ENCODE measurements at places on chromosomes 4 and X.

DNA sequence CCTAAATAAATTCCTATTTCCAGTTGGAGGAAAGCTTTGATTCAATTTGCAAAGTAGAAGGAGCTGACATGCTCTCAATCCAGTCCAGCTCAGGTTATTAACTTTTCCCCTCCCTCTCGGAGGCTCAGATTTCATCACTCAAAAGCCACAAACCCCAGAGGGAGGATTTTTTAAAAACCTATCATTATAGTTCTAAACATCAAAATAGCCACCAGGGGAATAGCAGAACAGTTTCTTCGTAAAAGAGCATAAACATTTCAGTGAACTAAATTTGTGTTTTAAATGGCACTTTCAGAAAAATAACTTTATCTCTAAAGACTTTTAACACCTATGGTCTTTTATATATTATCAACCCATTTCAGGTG lies 8.8 kb downstream of the GPRIN3 start:
- no peak for DNase-seq

DNA sequence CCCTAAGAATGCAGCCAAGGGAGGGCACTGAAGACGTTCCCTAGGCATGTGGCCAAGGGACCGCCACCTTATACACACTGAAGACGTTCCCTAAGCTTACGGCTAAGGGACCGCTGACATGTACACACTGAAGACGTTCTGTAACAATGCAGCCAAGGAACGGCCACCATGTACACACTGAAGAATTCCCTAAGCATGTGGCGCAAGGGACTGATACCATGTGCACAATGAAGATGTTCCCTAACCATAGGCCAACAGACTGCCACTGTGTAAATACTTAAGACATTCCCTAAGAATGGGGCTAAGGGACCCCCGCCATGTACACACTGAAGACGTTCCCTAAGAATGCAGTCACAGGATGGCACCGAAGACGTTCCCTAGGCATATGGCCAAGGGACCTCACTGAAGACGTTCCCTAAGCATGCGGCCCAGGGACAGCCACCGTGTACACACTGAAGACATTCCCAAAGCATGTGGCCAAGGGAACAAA lies 36.1 kb downstream of the DHRSX start:
- no peak for DNase-seq

DNA sequence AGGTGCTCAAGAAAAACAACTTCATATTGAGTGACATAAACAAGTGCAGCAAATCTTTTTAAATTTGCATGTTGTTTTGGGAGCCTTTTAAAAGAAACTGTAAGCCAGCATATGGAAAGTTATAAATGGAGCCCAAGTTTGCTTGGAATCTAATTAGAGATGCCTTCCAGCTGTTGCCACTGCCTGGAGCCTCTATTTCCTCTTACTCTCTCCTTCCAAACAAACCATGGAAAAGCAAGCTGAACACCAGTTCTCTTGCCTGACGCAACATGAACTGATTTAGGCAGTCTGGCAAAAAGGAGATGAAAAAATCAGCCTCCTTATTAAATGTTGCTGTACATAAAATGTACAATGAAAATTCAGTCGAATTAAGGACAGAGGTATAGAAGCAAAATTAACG lies 21.5 kb downstream of the ARSJ start:
- DNase-seq = no peak

DNA sequence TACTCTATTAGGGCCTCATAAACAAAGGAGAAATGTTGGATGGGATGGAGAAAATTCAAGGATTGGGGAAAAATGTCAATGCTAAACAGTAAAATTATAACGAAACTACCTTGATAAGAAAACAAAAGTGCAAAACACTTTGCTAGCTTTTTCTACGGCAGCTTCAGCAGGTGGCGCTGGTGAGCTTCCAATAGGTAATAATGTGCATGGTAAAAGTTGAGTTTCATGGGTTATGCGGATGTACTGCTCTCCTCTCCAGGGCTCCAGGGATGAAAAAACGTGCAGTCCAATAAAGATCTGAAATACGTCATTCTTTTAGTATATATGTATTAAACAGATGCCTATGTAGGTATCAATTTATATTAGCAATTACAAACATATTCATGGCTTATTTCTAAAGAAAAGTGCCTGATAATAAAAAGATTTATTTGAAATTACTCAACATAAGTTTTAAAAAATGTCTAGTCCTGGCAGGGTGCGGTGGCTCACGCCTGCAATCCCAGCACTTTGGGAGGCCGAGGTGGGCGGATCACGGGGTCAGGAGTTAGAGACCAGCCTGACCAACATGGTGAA lies 239.6 kb downstream of the GRXCR1 start:
- DNase-seq = no peak

GRCh38 chrX:18945483-18945882 lies 38.4 kb downstream of the PHKA2 start:
- no peak for DNase-seq

DNA sequence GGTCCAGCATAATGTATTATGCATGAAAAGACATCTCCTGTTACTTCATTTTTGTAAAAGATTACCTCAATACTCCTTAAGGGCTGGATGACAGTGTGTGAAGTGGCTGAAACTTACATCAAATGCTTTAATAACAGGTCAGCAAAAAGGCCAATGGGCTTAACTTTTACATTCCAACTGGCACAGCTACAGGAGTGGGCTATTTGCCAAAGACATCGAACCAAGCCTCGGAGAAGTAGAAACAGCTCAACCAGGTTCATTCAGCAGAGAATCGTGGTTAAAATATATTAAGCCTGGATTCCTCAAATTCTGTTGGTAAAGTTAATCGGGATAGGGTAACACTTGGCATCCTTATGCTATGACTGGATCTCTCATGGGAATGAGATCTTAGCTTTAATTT lies 639.7 kb downstream of the TRIML1 start:
- no peak for DNase-seq

DNA sequence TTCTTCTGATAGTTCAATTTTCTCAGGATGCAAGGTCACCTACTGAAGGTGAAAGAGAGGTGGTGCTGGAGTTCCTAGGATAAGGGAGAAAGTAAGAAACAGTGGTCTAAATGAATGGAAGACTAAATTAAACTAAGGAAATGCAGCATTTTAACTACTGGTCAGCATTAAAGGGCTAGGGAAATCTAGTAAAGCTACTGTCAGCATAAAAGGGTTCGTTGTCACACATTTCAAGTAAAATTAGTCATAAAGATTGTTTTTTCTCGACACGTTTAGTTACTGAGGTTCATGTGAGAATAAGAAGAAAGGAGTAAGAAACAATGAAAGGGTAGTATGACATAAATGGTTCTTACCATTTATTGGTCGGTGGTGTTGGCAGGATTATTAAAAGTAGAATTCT lies 40.0 kb upstream of the COX18 start:
- no peak for DNase-seq

GRCh38 chr4:107742791-107743190 lies 22.8 kb upstream of the PAPSS1 start:
- DNase-seq = no peak

GRCh38 chrX:84240848-84241565 lies 53.0 kb upstream of the RPS6KA6 start:
- no peak for DNase-seq

DNA sequence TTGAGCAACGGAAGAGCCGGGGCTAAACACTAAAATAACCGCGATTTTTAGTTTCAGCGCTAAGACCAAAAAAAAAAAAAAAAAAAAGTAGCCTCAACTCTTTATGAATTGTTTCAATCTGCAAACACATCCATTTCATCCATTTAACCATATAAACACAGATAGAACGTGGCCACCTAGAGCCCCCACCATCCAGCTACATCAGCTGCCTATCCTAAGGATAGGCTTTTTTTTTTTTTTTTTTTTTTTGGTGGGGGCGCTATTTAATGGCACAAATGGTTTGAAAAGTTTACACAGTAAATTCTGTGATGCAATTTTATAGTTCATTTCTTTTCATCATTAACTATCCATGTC lies 492 bp upstream of the HDAC8 start:
- no peak for DNase-seq

DNA sequence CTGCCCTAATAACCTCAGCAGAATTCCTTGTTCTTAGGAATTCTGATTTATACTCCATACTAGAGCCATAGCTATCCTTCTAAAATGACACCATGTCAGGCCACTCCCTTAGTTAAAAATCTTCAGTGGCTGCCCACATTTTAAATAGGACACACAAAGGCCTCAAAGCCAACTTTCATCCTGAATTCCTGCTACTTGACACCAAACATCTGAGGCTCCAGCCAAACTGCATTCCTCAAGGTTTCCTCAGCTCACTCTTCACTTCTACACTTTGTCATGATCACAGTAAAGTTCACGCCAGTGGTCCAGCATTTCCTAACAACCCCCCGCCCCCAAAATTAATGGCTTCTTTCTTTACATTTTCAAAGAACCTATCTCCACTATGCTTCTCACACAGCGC lies 124.3 kb downstream of the ADGRA3 start:
- DNase-seq = no peak

DNA sequence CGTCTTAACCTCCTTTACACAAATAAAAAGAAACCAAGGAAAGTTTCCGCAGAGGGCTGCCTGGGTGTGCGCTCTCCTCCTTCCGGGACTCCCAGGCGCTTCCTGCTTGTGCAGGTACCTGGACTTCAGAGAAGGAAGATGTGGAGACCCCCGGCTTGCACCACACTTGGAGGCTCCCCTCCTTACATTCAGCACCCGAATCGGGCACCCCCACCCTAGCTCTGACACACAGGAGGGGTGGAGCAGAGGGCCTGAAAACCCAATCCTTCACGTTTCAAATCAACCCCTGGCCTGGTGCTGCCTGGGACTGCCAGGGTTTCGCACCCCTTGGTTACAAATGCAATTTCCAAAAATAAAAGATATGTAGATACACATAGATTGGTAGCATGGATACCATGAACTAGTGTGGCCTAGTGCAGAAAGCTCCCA lies 3.1 kb downstream of the NKX3-2 start:
- DNase-seq = no peak

DNA sequence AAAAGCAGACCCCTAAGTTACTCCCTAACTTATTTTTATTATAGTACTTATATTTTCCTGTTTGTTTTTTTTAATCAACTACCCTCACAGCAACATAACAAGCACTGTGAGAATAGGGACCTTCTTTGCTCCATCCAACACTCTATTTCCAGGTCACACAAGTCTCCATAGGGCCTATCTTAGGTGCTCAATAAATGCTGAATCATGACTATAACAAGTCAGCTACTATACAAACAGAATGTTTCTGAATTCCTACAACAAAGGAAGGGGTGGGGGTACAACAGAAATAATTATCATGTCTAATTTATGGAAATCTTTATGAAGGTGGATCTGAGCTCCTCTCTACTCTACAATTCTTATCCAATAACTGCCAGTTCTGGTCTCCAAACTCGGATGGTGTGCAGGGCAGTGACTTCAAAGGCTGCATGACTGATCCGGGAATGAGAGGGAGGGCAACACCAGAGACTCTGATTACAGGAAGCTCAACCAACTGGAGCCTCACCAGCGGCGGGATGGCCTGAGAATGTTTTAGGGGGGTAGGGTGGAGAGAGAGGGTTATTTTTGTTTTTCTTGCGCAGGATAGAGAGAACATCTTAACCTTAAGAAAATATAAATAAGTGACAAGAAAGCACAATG lies 71.1 kb downstream of the HADH start:
- DNase-seq = no peak

GRCh38 chrX:69127466-69127865 lies 37.8 kb downstream of the PJA1 start:
- DNase-seq = no peak

DNA sequence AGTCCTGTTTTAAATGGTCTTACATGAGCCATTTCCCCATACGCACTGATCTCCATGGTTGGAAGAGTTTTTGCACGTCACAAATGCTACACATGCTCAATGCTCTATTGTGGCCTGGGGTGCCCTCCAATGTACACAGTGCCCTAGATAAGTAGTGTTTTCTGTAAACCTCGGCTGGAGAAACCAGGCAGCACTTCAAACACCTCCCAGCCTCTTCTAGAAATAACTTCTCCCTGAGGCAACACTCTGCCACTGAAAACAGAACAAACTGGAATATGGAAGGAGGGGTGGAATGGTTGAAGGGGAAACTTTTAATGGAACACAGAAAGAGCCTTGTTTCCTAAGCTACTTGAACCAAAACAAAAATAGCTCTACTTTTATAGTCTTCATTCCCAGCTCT lies 123.9 kb upstream of the CBR4 start:
- DNase-seq = no peak

DNA sequence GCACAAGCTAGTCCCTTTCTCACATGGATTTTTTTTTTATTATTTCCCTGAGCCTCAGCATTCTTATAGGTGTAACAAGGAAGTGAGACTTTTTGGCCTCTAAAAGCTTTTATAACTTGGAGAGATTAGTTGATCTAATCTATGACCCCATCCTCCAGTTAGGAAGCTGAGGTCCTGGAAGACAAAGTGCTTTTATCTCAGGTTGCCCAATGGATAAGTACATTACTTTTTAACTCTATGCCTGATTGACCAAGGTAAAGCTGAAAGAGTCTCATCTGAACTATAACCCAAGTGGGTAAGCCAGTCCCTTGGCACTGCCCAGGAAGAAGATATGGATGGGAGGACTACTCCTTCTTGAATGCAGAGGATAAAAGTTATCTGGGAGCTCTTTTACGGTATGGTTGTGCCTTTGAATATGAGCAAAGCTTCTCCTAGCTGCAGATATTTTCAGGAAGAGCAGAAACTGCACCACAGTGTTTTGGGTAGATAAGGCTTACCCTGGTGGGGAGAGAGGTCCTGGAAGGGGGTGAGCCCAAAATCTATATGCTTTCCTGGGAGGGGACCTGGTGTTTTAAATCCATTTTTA lies 40.2 kb downstream of the VSIG4 start:
- DNase-seq = no peak

DNA sequence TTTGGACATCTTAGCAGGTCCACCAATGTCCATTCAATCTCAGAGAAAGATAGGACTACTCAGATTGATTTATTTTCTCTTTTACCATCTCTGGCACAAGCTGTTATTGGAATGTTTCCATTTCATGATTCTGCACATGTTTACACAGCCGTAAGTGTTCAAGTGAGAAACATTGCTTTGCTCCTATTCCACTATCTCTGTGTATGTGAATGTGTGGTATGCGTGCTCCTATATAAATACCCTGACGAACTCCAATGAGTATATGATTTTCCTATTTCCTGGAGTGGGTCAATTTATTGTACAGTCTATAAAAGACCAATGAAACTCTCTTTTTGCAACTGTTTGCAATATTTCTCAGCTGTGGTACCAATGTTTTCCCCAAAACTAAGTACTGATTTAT lies 221.0 kb upstream of the GALNT7 start:
- no peak for DNase-seq

DNA sequence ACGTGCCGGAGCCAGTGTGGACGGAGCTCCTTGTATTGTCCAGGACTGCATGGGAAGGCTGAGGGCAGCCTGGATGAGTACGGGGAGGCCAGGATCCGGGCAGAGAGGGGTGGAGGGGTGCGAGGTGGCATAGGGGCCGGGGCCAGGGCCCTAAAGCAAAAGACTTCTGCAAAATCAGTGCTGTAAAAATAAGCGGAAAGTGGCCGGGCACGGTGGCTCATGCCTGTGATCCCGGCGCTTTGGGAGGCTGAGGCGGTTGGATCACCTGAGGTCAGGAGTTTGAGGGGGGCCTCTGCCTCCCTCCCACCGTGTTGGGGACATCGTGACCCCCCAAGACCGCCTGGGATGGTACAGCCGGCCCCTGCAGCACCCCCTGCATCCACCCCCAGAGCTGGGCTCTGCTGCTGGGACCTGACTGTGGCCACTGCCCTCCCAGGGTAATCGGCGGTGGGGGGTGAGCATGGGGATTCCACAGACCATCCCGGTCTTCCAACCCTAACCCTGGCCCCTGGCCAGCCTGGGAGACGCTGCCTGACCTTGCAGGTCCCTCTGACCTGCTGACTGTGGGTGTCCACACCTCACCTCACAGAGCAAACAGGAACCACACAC lies 23.4 kb upstream of the PLCXD1 start:
- DNase-seq = no peak

- no peak for DNase-seq
Measured at GRCh38 chr4:69126024-69126423, 29.8 kb downstream of the UGT2B7 start.

Data from SW 1271 (cell line).